Stimulated activated CD4-positive, alpha-beta T cell treated with anti-CD3 and anti-CD28 coated beads, Interleukin-15, amount 100 ng/mL, for 1 hour (primary cell): ENCODE measurements at places on chromosomes 11 and 22.

DNA sequence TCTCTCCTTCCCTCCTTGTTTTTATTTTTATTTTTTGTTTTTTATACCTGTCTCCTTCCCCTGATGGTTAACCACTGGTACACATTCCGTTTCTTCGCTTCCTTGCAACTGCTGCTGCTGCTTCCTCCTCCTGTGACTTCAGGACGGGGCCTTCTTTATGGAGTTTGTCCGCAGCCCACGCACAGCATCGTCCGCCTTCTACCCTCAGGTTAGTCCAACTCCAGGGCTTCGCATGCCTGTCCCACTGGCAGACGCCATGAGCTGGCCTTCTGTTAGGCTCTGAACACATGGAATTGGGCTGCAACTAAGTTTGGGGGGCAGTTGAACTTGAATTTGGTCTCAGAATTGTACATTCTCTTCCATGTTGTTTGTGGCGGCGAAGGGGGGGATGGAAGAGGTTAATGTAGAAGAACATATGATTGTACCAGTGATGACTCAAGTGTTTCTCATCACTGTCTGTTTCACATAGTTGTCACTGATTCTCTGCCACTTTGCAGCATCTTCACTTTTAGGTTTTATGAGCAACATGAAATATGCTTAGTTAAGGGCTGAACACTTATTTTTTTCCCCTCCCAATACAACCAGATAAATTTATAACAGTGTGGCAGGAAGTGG, 83.0 kb upstream of the YWHAH start:
- no peak for DNase-seq

GRCh38 chr11:62922653-62923431, 1.7 kb upstream of the CHRM1 start:
- DNase-seq: no peak

DNA sequence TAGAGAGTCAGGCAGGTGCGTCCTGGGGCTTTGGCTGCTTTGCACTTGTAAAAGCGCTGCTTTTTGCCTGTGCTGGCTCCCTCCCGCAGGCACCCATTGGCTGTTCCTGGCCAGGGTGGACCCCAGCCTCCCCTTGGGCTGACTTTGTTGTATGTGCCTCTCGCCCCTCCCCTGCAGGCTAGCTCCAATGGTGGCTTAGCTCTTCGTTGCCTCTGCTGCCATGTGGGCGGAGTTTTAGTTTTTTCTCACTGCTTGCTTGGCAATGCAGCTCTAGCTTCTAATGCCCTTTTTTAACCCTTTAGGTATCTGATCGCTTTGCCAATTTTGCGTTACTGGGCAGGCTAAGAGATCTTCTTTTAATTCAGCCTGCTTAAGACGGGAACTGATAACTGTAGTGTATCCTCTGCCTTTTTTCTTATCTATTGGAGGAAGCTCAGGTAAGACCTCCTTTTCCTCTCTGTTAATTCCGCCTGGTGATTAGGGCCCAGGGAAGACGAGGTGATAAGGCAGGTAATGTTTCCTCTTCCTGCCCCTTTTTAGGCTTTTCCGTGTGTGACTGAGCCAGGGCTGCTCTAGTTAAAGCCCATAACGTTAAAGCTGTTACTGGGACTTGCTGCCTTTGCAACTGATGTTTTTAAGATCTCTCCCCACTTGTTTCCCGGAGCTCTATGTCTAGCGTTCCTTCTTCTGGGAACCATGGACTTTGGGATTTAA, 11.7 kb upstream of the GLYATL1 start:
- DNase-seq: no peak

DNA sequence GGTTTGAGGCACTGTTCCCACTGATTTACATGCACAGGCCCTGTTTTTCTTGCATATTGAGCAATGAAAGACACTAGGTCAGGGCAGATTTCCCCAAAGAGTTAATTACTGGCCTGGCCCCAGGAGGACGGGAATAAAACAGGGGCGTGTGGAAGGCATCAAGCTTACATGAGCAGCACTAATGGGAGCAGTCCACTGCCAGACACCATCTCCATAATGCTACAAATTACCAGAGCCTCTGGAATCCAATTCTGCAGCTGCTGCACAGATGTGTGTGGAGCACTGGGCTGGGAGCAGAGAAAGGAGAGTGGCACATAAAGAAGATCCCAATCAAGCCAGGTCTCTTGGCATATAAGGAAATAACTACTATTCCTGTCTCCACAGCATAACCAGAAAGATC, 96.9 kb downstream of the CCDC34 start:
- no peak for DNase-seq

DNA sequence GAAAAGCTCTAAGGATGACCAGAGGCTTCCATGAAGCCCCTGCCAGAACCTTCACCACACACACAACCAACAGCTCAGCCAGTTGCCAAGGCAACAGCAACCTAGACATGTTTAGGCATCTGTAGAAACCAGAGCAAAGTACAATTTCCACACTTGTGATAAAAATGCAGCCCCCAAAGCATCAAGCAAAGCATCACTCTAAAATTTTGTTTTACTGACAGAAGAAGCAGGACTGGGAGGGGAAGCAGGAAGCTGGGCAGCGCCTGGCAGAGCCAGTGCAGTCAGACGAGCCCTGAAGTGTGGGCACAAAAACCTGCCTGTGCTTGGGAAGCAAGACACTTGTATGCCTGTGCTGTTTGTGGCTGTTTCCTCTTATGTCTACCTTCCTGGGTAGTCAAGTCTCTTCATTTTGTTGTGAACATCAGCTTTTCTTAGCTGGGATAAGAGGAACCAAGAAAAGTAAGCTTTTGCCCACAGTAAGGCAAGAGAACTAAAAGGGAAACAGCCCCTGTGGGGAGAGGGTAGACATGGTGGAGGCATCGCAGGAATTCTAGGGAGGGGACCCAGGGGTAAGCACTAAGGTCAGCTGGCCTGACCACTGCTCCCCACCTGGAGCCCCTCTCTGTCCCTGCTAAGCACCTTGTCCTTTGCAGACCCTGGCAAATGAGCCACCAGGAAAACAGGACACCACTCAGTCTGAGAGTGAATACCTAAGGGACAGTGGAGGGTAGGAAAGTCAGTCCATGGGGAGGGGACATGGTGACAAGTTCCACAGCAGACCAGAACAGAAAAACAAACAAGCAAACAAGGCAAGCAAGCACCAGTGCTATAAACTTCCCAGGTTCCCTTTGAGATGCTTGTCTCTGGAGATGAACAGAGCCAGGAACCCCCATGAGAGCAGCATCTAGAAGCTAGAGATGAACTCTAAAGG, 13.4 kb downstream of the PACSIN2 start:
- no peak for DNase-seq

- no peak for DNase-seq
Observed at GRCh38 chr11:92070026-92070889, 154.4 kb upstream of the FAT3 start.

- no peak for DNase-seq
Observed at GRCh38 chr11:64611869-64612646, 21.0 kb downstream of the SLC22A12 start.

GRCh38 chr11:2703363-2704141, 3.8 kb upstream of the KCNQ1OT1 start:
- DNase-seq: no peak

DNA sequence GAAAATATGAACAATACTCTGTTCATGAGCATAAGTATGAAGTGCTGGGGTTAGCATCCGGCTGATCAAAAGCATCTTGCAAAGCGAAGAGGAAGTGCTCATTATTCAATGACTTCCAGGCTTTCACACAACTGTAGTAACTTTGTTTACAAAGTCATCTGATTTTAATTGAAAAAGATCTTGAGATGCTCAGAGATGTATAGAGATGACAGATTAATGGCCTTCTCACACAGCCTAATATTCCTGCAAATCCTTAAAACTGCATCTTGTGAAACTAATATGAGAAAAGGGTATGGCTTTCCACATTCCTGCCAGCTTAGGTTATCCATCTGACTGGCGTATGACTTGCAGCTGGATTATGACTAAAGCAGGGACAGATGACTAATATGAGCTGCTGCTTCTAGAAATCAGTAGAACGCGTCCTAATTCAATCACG, 125.4 kb downstream of the CASP12 start:
- DNase-seq: no peak

GRCh38 chr11:100940111-100940510, 189.5 kb downstream of the PGR start:
- no peak for DNase-seq

- DNase-seq: no peak
Observed at GRCh38 chr22:49193348-49193747, 634.3 kb downstream of the BRD1 start.

- no peak for DNase-seq
Observed at GRCh38 chr11:15807827-15808226, 548.5 kb downstream of the SOX6 start.

DNA sequence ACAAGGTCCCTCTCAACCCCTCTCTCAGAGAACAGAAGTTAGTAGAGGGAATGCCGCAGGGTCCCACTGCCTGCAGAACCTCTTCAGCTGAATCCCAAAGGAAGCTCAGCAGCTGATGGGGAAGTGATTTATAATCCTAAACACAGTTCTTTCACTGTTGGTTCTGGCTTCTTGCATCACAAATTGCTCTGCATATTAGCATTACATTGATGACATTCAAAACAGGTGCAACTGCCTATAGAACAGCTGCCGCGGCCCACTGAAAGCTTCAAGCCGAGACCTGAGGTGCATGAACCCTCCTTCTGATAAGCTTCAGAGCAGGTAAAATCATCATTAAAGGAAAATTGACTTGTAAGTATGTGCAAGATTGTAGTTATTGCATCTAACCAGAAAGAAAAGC, 75.2 kb upstream of the KIRREL3 start:
- no peak for DNase-seq

DNA sequence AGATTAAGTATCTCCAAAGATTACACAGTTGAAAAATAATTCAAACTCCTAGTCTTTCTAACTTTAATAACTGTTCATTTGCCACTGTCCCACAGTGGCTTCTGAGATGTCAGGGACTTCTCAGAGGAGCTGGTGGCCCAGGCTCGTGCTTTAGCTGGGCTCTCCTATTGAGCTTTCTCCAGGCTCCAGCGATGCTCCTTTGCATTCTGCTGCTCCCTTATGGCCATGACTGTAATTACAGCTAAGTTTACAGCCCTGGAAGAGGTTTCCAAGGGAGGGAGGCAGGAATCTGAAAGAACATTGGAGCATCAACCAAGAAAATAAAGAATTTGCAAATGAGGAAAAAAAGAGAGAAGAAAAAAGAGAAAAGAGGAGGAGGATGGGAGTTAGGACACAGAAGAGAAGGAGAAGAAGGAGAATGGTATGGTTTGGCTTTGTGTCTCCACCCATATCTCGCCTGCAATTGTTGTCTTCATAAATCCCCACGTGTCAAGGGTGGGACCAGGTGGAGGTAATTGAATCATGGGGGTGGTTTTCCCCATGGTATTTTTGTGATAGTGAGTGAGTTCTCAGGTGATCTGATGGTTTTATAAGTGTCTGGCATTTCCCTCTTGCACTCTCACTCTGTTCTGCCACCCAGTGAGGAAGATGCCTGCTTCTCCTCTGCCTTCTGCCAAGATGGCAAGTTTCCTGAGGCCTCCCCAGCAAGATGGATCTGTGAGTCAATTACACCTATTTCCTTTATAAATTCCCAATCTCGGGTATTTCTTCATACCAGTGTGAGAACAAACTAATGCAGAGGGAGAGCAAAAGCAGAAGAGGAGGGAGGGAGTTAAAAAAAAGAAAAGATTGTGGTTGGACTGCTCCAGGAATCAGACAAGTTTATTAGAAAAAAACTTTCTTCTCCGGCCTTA, 857.0 kb downstream of the KCNA4 start:
- no peak for DNase-seq

GRCh38 chr11:19646921-19647320, 65.7 kb upstream of the NAV2 start:
- no peak for DNase-seq

DNA sequence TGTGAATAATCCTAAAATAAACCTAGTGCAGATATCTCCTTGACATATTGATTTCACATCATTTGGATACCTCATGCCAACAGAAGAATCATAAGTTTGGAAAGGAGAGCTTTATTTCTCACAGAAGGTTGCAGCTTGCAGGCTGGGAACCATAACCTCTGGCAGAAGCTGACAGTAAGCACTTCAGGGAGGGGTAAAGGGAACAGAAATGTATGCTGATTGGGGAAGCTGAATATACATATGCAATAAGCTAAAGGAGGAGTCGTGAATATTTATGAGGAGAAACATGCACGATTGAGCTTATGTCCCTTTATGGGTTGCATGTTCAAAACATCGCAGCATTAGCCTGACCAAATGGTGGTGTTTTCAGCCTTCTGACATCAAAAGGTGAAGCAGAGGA, 814.5 kb downstream of the TBC1D22A start:
- DNase-seq: no peak

GRCh38 chr11:59558270-59558643, 46.9 kb downstream of the OR4D9 start:
- DNase-seq: no peak

- no peak for DNase-seq
Observed at GRCh38 chr11:111082664-111083063, 162.9 kb upstream of the POU2AF2 start.

DNA sequence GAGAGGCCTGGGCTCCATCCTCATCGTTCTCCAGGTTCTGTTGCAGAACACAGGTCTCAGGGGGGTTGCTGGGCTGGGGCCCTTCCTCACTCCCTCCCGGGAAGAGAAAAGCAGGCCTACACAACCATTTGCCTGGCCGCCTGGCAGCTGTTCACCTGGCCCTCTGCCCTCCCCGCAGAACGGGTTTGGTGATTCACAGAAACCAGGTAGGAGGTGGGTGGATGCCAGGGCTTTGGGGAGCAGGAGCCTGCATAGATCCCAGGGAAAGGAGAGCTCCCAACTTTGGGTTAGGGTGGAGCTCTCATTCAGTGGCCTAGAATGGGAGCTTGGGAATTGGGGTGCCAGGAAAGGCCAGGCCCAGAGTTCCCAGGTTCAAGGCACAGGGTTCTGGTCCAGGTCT, 995 bp downstream of the TMEM134 start:
- DNase-seq: no peak
